ENCODE measurements at places on chromosomes 1 and 21. TPM values are rescaled to one million over a fixed set of nuclear protein-coding genes. Genes with fewer than 3 reads are reported as not detected.

- no peak overlapping the region for H3K4me3 ChIP-seq
- H3K36me3 ChIP-seq: no peaks in the 10 kb centered on the region
- no peaks in the 10 kb centered on the region for H3K4me1 ChIP-seq
- no peak overlapping the region for H3K27ac ChIP-seq
- H3K27me3 ChIP-seq: no peaks in the 10 kb centered on the region
Measured at GRCh38 chr1:210117681-210118170, 114.9 kb upstream of the SERTAD4 start.

- H3K36me3 ChIP-seq: no peaks in the 10 kb centered on the region
- no peak overlapping the region for H3K4me3 ChIP-seq
- DNase-seq: no peak
- no peaks in the 10 kb centered on the region for H3K4me1 ChIP-seq
Measured at GRCh38 chr1:213782941-213783672, 204.7 kb upstream of the PROX1 start.

DNA sequence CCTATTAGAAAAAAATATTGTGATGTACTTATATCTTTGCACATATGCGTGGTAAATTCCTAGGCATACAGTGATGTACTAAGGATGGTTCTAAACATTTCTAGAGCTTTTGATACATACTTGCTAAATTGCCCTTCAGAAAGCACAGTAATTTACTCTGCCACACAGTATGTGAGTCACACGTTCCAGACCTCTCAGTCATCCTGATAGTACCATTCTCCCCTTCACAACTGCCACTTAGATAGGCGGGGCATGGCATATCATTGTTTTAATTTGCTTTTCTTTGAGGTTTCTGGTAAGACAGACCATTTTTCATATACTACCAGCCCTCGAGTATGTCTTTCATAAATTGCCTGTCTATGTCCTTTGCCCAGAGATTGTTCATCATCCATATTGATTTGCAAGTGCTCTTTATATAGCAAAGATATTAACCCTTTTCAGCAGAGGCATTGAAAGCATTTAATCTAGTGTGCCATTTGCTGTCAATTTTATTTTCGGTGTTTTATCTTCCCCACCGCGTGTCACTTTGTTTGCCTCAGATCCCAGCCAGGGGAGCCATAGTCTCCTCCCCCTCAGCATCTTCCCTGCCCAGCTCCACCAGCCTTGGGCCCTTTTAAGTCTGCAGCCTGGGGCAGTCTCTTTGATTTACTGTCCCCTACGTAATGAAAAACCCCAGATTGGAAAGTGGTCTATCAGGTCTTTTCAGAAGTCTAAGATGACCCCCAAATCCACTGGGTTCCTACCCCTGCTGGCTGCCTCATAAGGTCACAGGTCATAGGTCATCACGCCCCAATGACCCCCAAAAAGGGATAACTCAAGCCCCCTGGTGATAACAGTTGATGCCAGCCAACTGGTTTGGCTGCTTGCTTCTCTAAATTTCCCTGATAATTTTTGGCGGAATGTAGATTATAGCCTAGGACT, 11.8 kb upstream of the PAX7 start:
- no peaks in the 10 kb centered on the region for H3K4me1 ChIP-seq
- H3K36me3 ChIP-seq: no peaks in the 10 kb centered on the region
- H3K4me3 ChIP-seq: no peak overlapping the region
- no peak overlapping the region for H3K27ac ChIP-seq
- peaks cover 3% of the 10 kb centered on the region for H3K27me3 ChIP-seq

USP48 gene
- 41.0 TPM for total RNA-seq

TOR1AIP2 gene
- total RNA-seq: 60.1 TPM

DNA sequence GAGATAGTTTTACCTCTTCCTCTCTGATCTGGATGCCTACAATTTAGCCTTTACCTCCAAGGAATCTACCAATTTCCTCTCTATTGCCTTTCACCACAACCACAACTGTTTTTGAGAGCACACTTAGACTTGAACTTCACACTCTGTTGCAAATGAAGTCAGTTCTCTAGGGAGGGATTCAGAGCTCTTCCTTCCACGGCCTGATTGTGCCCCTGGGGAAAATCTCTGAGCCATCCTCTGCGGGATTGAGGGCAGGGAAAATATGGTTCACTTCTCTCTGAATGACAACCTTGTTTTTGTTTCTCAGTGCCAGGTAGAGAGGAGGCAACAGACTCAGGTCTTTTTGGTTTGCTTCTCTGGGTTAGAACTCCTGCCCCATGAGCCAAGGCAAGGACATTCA, 35.4 kb upstream of the BCL10 start:
- no peaks in the 10 kb centered on the region for H3K27me3 ChIP-seq
- H3K27ac ChIP-seq: no peak overlapping the region
- no peak for DNase-seq
- H3K4me1 ChIP-seq: peaks cover 9% of the 10 kb centered on the region
- H3K4me3 ChIP-seq: no peak overlapping the region

- no peak overlapping the region for H3K27ac ChIP-seq
- H3K27me3 ChIP-seq: no peaks in the 10 kb centered on the region
- no peak overlapping the region for H3K4me3 ChIP-seq
- no peaks in the 10 kb centered on the region for H3K36me3 ChIP-seq
- H3K4me1 ChIP-seq: no peaks in the 10 kb centered on the region
Measured at GRCh38 chr1:50853325-50853724, 106.7 kb downstream of the FAF1 start.

STPG1 gene
- total RNA-seq: 10.9 TPM

RAB42 gene
- 6.3 TPM for total RNA-seq

MYBPHL gene
- total RNA-seq: not detected

DNA sequence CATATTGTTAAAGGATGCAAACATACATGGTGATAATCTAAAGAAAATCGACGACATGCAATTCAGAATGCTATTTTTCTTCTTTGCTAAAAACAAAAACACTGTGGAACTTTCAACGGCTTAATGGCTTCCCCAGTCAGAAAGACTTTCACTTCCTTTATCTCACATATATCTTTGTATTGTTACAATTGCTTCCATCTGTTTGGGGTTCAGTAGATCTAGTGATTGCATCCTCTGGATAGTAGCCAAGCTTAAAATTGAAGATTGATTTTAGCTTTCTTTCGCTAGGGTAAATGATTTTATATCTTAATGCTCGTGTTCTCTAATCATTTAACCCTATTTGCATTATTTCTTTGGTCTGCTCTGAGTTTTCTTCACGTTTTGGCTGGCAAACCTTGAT, 31.8 kb upstream of the ADAMTS1 start:
- H3K36me3 ChIP-seq: no peaks in the 10 kb centered on the region
- no peaks in the 10 kb centered on the region for H3K4me1 ChIP-seq
- no peak overlapping the region for H3K27ac ChIP-seq
- no peak for DNase-seq
- no peak overlapping the region for H3K4me3 ChIP-seq

GRCh38 chr1:204190212-204191211, 5.8 kb downstream of the KISS1 start:
- H3K27me3 ChIP-seq: peaks cover 22% of the 10 kb centered on the region
- H3K27ac ChIP-seq: no peak overlapping the region
- no peak overlapping the region for H3K4me3 ChIP-seq
- H3K4me1 ChIP-seq: peaks cover 44% of the 10 kb centered on the region
- no peak for DNase-seq
- no peaks in the 10 kb centered on the region for H3K36me3 ChIP-seq

GRCh38 chr21:41666641-41667081, 100.2 kb downstream of the RIPK4 start:
- no peak overlapping the region for H3K4me3 ChIP-seq
- H3K27ac ChIP-seq: no peak overlapping the region
- DNase-seq: no peak
- peaks cover 2% of the 10 kb centered on the region for H3K27me3 ChIP-seq
- H3K4me1 ChIP-seq: peaks cover 15% of the 10 kb centered on the region
- no peaks in the 10 kb centered on the region for H3K36me3 ChIP-seq

RIPPLY3 gene
- total RNA-seq: not detected

DNA sequence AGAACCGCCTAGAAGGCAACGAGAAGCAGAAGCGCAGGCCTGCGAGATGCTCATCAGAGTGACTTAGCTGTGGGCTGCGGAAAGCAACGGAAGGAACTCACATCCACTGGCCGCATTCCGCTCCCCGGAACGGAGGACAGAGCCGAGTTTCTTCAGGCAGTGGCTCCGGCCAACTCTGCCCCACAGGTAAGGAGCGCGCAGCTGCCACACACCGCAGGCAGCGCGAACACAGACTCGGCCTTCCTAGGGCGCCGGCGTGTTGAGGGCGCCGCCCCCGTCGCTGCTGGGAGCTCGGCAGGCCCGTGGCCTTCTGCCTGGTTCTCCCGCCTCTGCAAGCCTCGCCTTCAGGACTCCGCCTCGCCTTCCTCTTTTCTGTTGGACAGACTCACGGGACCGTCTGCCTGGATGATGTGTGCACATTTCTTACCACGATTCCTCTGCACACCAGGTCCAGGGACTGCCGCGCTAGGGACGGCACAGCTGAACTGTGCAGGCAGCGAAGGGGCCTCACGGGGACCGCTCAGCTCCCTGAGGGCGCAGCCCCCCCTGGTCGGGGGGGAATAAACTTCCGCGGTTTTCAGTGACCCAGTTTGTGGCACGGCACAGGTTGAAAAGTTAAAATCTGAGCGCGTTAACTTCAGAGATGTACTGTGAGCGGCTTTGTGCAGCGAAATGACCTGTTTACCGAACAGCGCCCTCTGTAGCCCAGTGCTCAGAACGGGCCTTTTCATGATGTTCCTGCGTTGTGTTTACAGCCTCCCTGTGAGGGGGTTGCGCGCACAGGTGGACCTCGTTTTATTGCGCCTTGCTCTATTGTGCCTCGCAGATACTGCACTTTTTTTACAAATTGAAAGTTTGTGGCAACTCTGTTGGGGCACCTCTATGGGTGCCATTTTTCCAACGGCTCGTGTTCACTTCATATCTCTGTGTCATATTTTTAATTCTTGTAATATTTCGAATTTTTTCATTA, 15.8 kb downstream of the TCP10L start:
- peak overlapping the region; percentile 85 for H3K27ac ChIP-seq
- peaks cover 10% of the 10 kb centered on the region for H3K4me1 ChIP-seq

DNA sequence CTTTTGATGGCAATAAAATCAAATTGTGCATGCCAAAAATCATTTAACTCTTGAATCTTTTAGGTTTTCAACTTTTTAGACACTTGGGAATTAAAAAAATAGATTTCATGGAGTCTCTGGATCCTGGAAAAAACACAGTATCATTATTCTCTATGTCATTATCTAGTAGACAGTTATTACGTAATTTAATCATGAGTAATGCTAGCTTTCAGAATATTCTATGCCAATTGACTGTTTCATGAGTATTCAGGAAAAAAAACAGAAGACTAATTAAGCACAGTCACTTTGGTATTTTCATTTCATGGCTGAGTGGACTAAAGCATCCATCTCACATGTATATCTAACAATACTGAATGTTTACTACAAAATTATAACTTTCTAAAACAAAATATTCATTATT, 44.0 kb downstream of the ODF2L start:
- no peaks in the 10 kb centered on the region for H3K36me3 ChIP-seq
- H3K4me1 ChIP-seq: no peaks in the 10 kb centered on the region
- H3K4me3 ChIP-seq: no peak overlapping the region
- H3K27ac ChIP-seq: no peak overlapping the region
- no peaks in the 10 kb centered on the region for H3K27me3 ChIP-seq

DNA sequence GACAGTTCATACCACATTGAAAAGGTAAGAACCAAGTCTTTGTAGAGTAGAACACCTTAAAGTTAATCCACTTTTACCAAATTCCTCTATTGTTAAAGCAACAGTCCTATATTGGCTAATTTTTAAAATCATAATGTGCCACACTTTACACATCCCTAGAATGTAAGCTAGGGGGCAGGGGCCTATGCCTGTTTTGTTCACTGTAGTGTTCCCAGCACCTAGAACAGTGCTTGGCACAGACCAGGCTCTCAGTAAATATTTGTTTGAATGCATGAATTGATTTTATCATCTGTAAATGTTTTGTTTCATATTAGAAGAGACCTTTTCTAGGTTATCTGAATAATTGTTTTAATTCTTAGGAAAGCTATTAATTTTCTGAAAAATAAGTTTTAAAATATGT, 9.1 kb downstream of the SMAP2 start:
- DNase-seq: no peak
- H3K27me3 ChIP-seq: no peaks in the 10 kb centered on the region
- H3K4me1 ChIP-seq: peaks cover 10% of the 10 kb centered on the region
- H3K27ac ChIP-seq: no peak overlapping the region
- H3K36me3 ChIP-seq: peaks cover 3% of the 10 kb centered on the region

GRCh38 chr1:224852901-224853568, 76.4 kb upstream of the DNAH14 start:
- no peaks in the 10 kb centered on the region for H3K4me1 ChIP-seq
- DNase-seq: no peak
- no peak overlapping the region for H3K4me3 ChIP-seq
- H3K27me3 ChIP-seq: no peaks in the 10 kb centered on the region
- no peaks in the 10 kb centered on the region for H3K36me3 ChIP-seq

GRCh38 chr1:2412773-2413494, 570 bp upstream of the PEX10 start:
- peaks cover 4% of the 10 kb centered on the region for H3K27me3 ChIP-seq
- H3K27ac ChIP-seq: no peak overlapping the region
- peaks cover 32% of the 10 kb centered on the region for H3K36me3 ChIP-seq

DNA sequence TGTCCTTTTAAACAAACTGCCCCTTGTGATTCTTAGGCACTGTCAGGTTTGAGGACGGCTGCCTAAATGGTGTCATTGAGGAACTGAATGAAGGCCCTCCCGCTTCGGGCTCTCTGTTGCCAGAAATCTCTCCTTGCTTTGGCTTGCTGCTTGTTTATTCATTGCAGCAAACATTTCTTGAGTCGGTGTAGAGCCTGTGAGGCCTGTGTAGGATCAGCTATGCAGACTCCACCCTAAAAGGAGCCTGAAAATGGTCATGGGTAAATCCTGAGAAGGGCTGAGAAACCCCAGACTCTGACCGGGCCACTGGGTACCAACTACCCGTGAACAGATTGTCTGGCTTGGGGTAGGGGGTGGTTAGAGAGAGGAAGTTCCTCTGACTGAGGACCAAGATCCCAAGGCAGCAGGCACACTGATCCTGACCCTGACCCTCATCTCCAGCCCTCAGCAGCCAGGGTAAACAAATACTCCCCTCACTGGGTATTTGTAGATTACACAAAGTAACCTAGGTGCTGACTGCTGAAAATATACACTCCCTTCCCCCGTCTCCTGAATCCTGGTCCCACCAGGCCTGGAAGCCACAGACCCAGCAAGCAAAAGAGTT, 3.1 kb downstream of the IL6R start:
- H3K27ac ChIP-seq: no peak overlapping the region
- peaks cover 38% of the 10 kb centered on the region for H3K4me1 ChIP-seq
- H3K4me3 ChIP-seq: no peak overlapping the region
- no peaks in the 10 kb centered on the region for H3K36me3 ChIP-seq
- no peak for DNase-seq

FAM110D gene
- total RNA-seq: 0.10 TPM

GRCh38 chr21:32093646-32094462, 185.0 kb downstream of the MIS18A start:
- no peak overlapping the region for H3K27ac ChIP-seq
- no peaks in the 10 kb centered on the region for H3K27me3 ChIP-seq
- no peaks in the 10 kb centered on the region for H3K36me3 ChIP-seq
- no peaks in the 10 kb centered on the region for H3K4me1 ChIP-seq
- no peak overlapping the region for H3K4me3 ChIP-seq

OR2T11 gene
- total RNA-seq: not detected

ZCCHC17 gene
- total RNA-seq: 49.0 TPM

VANGL2 gene
- 8.7 TPM for total RNA-seq
